ENCODE measurements at places on chromosomes 3 and 15.

DNA sequence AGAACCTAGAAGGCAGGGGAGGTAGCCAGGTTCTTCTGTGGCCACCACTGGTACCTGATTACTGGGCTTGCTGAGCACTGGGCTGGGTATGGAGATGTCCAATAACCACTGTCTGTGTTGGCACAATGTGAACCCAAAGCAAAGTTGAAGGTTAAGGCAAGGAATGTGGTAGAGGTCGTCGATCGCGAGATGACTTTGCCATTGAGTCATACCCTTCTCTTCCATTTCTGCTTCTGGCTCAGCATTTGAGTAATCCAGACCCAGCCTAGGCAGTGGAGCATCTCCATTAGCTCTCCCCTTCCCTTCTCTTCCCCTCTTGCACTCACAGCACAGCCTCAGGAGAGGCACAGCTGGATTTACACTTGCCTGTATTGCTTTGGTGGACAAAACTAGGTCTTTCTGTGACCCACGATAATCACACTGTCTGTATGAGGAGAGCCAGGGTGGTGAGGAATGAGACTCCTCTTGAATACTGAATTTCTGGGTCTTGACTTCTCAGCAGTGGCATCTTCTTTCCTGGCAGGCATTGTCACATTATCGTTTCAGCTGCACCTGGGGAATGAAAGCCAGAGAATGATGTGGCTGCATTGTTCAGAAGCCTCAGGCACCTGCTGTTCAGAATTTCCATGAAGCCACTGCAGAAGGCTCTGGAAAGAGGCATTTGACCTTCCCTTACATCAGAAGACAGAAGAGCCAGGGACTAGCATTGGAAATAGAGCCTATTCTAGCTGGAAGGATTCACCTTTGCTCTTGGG, 272.6 kb downstream of the PDCD6IP start:
- DNase-seq: no peak

DNA sequence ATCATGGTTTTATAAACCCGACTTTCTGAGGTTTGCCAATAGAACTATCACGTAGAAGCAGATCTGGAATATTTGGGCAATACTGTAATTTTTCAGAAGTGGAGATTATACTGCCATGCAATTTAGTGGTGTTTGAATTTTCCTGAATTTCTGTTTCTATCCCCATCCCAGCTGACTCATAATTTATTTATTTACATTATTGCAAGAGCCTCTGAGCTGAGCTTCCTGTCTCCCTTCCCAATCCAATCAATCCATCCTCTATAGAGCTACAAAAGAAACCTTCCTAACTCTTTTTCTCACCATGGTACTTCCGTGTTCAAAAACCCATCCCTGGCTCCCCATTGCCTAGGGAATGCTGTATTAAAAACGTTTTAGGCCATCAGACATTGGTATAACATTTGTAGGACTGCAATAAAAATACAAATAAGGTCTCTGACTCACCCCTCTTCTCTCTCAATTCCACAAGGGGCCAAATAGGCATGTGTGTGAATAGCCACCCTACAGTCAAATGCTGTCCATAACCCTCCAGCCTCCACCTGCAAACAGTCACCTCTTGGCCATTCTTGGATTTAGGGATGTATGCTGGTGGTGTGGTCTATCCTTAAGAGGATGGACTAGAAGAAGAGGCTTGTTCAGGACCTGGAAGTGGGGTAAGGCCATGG, 190.7 kb downstream of the CD47 start:
- DNase-seq: no peak

GRCh38 chr3:132871956-132872355, 149.7 kb upstream of the NPHP3 start:
- no peak for DNase-seq

DNA sequence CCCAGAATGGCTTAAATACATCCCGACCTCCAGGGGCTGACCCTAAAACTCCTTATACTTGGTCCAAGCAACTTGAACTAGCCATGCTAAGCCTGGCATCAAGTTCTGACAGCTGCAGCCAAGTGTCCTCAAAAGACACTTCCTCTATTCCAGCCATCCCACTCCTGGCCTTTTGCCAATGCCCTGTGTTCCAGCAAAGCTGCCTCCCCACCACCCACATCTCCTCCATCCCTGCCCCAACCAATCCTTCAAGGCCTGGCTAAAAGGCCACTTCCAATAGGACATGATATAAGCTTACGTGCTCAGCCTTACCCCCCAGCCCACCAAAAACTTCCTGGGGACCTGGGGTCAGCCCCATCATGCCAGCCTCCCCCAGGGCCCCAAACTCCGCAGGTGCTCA, 40.9 kb downstream of the SEMA3G start:
- no peak for DNase-seq

- DNase-seq: no peak
These were observed 724.9 kb downstream of the NSUN3 start for GRCh38 chr3:94787734-94788270.

GRCh38 chr3:29353807-29354206, 72.9 kb downstream of the RBMS3 start:
- DNase-seq: no peak

- no peak for DNase-seq
These were observed 207.7 kb downstream of the NAALADL2 start for GRCh38 chr3:175066617-175067415.

GRCh38 chr3:63015614-63016309, 140.5 kb upstream of the CADPS start:
- DNase-seq: no peak

DNA sequence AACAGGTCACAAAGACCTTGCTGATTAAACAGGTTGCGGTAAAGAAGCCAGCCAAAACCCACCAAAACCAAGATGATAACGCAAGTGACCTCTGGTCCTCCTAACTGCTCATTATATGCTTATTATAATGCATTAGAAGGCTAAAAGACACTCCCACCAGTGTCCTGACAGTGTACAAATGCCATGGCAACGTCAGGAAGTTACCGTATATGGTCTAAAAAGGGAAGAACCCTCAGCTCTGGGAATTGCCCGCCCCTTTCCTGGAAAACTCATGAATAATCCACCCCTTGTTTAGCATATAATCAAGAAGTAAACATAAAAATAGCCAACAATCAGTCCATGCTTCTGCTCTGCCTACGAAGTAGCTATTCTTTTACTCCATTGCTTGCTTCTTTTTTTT, 108.1 kb downstream of the MAGI1 start:
- DNase-seq: no peak

- DNase-seq: no peak
These were observed 27.2 kb upstream of the ZNF502 start for GRCh38 chr3:44685128-44685800.

DNA sequence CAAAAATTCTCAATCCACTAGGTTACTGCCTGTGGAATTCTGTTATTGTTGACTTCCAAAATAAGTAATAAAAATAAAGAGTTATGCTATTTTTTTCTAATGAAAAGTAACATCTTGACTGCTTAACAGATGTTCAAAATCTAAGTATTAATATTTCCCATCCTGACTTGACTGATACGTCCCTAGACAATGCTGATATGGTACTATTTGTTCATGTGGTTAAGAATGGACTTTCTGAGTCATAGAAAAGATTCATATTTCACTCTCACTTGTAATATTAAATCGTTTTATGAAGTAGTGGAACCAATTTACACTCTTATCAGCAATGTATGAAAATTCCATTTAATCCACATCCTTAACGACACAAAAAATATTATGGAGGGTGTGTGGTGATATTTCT, 104.8 kb upstream of the PLSCR5 start:
- no peak for DNase-seq

DNA sequence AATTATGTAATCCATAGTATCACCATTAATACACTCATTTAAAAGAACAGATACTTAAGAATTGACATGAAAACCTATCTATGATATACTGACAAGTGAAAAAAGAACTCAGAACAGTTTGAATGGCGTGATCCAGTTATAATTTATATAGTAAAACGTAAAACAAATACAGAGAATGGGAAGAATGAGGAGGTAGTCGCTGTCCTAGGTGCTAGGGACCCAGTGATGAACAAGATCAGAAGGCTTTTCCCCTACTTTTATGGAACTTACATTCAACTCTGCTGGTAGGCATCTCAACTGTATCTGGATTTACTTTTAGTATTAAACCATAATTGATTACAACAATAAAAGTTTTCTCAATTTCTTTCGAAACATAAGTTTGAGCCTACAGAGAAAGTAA, 31.8 kb downstream of the GSK3B start:
- DNase-seq: no peak

GRCh38 chr15:70698836-70699390, 64.4 kb downstream of the UACA start:
- DNase-seq: no peak

DNA sequence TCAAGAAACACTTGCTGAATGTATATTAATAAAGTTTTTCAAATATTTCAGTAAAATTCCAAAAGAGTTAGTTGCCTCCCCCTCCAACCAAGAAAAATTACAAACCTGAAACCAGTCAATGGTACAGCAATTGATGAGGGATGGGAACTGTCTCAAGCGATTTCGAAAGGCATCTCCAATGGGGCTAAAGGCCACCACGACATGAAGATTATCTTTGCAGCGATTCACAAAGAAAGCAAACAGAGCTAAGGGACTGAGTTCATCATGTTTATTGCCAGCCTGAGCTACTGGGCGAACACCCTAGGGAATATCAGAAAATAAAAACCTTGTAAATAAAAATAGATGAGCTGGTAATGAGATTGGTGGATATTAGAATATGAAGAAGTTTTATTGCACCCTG, 99.3 kb upstream of the ASB14 start:
- DNase-seq: no peak

DNA sequence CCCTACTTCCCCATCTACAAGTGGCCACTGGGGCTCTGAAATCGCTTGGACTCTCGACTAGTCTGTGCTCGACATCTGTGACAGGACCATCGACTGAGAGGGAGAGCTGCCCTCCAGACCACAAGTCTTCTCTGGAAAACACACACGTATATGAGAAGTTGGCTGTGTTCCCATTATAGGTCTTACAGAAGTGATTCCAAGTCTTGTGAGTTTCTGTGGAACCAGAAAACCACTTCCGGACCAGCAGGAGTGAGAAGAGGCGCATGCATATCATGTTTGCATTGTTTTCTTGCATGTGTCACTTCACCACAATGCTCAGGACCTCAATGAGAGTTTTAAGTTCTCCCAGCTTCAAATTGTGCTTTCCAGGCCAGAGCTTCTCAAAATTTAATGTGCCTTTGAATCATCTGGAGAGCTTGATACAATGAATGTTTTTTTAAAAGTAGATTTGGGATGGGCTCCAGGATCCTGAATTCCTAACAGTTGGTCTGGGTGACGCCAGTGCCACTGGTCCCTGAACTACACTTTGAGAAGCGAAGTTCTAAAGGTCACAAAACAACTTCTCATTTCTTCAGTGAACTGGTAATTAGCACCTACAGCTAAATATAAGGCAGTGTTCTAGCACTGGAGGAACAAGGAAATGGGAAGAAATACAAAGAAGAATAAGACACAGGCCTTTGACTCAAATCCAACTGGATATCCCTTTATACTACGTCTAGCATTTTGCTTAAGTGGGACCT, 15.7 kb downstream of the LIPC start:
- DNase-seq: no peak

- DNase-seq: no peak
These were observed 549.9 kb upstream of the DPPA4 start for GRCh38 chr3:109887293-109887692.

DNA sequence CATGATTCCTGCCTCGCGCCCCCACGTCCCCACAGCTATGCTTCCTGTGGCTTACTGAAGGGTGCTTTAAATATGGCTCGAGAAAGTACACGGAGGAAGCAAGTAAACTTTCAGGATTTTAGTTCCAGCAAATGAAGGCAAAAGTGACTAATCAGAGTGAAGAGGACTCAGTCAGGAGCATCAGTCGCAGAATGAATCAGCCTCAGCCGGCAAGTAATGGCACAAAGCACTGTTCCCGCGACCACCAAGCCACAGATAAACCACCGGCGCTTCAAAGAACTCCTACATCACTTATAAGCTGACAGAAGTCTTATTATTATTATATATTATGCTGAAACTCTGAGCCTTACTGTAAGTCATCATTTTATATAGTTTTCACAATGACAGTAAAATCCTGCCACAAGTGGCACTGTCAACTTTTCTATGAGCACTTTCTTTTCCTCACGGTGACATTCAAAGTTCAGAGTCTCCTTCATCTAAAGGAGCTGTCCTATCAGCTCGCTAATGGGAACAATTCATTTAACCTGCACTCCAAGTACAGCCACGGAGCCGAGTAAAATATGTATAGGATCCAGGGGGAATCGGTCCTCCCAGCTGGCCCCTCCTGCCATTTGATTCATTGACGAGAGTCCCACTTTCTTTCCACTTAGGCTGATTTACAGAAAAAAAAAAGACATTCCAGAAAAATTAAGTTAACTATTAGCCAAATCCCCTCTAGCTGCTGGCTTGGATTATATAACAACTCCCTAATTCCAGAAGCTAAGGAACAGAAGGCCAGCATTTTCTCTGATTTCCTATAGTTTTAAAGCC, 217.0 kb upstream of the ICE2 start:
- no peak for DNase-seq

DNA sequence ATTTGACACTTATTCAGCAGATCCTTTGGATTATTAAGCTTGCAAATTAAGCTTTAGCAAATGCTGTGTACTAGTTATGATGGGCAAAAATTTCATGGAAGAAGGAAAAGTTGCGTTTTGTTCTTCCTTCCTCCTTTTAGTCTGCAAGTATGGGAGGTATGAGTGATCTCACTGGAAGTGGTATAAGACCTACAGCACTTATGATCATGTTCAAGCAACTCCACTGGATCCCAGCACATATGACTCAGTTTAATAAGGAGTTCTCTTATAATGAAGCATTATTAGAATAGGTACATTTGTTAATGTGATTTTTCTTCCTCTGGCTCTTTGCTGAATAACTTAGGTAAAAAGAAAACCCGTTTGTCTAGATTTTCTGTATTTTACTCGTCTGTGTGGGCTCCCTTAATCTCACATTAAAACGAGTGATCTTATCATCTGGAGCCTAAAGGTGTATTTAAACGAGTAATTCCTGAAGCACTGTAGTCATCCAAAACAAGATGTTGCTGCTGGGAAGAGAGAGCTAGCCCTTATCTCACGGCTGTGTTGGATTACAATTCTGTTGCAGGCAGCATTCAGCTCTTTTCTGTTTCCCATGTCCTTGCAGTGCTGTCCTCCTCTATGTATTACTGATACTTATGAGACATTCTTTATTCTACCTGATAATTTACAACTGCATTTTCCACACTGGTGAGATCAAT, 264.9 kb downstream of the GBE1 start:
- DNase-seq: no peak

DNA sequence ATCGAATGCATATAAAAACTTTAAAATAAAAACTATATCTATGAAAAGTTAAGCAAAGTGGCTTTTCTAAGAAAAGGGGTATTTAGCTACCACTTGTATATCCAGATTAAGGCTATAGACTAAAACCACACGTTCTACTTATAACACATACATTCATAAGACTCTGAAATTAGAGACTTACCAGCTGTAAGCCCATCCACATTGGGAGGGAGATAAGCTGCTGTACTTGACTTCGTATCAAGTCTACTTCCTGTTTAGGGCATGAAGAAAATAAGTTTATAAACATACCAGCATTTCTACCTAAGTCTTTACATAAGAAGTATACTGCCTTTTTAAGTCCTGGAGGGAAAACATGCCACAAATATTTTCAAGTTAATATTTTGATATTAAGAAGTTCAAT, 27.7 kb downstream of the AQR start:
- no peak for DNase-seq

All from hematopoietic multipotent progenitor cell treated with erythropoietin and hydrocortisone succinate and interleukin-3 and kit ligand, for 17 days (in vitro differentiated cells).